ENCODE measurements at places on chromosomes 1 and 21. TPM values are rescaled to one million over a fixed set of nuclear protein-coding genes. Genes with fewer than 3 reads are reported as not detected.
A peak's percentile ranks its signal among the peaks of the same experiment; 100 is the strongest.

- no peak for DNase-seq
Measured at GRCh38 chr1:156696755-156697154, 8.6 kb downstream of the CRABP2 start.

The C1orf74 gene
- 15.0 TPM for total RNA-seq

GRCh38 chr1:225155555-225155954 is 226.1 kb downstream of the DNAH14 start:
- DNase-seq = no peak

DNA sequence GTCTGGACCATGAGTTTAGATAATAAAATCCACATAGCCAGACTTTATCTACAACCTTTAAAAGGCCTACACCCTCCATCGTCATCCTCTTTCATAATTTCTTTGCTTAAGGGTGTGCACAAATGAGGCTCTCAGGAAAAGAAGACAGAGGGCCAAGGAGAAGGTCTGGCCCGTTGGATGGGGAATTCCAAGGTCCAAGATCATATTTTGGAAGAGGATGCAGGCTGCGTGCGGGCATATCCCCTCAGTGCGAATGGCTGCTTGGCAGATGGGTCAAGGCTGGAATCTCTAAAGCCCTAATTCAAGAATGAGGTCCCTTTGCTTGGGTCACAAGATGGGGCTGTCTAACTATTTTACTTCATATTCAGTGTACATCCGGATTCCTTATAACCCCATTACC is 782.2 kb upstream of the NCAM2 start:
- no peak for DNase-seq

DNA sequence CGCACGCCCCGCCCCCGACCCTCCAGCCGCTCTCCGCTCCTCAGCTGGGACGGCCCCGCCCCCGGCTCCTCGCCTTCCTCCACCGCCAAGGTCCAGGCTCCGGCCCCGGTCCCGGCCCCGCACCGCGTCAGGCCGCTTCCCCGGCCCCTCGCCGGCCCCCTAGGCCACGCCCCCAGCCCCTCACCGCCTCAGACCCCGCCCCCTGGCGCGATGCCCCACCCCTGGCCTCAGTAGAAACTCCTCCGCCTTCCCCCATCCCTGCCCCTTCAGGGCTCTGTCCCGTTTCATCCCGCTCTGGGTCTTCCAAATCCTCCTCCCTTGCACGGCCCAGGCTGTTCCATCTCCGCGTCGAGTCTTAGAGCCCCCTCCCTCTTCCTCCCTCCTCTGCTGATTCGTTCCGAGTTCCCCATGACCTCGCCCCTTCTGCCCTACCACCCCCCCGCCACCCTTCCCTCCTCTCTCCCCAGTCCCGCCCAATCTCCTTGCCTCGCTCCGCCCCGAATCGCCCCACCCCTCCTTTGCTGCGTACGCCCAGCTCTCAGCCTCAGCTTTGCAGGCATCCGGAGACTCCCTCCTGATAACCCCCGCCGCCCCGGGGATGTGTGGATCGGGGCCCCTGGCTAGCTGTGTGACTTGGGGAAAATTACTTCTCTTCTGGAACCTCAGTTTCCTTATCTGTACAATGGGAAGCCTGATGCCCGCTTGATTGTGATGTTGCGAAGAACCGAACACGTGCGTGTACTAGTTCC is 448 bp upstream of the ASAP3 start:
- peak; percentile 98 for DNase-seq

The GBP2 gene
- total RNA-seq = 72.3 TPM
